NCI-H1092 treated with DMSO at 0.1 percent for 48 hours (cell line): ENCODE measurements at places on chromosomes 6 and 20.

- DNase-seq = no peak
These were observed 17.5 kb downstream of the COL11A2 start for GRCh38 chr6:33174784-33175183.

- DNase-seq = no peak
These were observed 39.9 kb downstream of the RCAN2 start for GRCh38 chr6:46451343-46451742.

DNA sequence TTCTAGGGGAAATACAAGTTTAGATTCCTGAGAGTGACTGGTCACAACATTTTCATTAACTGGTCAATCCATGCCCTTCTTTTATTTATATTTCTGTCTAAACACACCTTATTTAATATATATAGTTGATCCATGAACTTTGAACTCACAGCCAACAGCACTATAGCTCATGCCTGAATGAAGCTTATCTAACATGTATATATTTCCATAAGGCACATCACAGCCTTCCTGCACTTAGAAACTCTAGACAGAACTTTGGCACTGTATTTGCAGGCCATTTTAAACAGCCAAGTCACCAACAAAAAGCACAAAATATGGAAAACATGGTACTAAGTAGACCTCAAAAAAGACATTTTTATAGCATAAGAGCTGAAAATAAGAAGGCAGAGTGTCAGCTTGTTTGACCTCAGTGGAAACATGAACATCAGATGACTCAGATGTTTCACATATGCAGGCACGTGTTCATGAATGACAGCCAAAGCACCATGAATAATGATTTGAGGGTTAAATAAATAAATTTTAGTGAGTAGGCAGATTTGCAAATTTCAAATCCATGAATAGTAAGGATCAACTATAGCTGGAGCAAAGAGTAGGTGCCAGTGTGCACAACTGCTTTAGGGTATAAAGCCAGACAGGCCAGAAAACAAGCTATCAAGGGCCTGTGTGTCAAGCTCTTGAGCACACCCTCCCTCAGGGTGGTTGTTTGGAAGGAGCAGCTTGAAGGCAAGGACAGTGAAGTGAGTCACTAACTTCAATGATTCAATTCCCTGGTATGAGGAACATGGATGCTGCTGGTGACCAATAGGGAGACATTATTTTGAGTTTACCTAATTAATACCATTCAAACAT lies 88.9 kb upstream of the NT5E start:
- DNase-seq = no peak

DNA sequence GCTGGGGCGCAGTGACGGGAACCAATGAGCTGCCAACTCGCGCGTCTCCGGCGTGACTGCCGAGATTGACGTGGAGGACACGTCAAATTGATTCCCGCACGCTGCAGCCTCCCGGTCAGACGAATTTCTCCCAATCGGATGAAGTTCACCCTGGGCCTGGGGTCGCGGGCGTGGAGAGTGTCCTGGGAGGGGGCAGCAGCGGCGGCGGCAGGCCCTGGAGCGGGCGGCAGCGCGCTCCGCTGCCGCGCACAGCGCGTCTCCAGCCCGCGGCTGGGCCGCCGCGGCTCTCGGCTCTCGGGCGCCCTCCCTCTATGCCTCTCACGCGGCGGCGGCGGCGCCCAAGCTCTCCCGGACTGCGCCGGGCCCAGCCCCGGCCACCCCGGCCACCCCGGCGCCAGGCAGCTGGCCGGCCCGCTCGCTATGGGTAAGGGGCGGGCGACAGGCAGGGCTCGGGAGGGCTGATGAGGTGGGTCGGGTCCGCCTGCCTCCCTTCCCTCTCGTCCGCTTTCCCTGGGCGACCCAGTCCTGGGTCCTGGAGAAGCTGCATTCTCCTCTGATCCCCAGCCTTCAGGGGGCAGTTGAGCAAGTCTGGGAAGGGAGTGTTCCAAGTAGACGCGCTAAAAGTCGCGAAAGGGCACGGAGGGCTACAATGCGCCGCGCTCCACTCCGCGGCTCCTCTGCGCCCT lies at the start of gene PAX1:
Gene PAX1, plus strand, starts transcription at position 90 of the 686 bp plus-strand sequence. Its CDS starts 49 bp downstream, at position 139.
- DNase-seq = no peak

- DNase-seq = no peak
These were observed 593 bp upstream of the GSTA3 start for GRCh38 chr6:52910091-52910490.

GRCh38 chr6:169684056-169684455 lies 17.8 kb downstream of the WDR27 start:
- no peak for DNase-seq

GRCh38 chr6:90905351-90905750 lies 318.5 kb upstream of the MAP3K7 start:
- DNase-seq = no peak

DNA sequence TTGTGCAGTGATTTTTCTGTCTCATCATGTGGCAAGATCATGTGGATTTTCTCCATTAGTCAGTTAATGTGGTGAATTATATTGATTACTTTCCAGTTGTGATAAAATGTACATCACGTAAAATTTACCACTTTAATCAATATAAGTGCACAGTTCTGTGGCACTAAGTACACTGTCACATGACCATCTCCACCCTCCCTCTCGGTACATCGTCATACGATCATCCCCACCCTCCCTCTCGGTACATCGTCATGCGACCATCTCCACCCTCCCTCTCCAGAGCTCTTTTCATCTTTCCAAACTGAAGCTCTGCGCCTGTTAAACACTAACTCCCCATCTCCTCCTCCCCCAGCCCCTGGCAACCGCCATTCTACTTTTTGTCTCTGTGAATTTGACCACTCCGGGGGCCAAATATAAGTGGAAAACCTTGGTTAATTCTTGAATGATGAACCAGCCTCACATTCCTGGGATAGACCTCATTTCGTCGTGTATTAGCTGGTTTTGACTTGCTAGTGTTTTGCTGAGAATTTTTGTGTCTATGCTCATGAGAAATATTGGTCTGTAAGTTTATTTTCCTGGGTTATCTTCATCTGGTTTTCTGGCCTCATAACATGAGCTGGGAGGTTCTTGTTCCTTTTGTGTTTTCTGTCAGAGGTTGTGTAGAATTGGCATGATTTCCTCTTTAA lies 10.8 kb downstream of the NTSR1 start:
- no peak for DNase-seq

GRCh38 chr6:98044151-98044561 lies 761.1 kb upstream of the MMS22L start:
- DNase-seq = no peak

DNA sequence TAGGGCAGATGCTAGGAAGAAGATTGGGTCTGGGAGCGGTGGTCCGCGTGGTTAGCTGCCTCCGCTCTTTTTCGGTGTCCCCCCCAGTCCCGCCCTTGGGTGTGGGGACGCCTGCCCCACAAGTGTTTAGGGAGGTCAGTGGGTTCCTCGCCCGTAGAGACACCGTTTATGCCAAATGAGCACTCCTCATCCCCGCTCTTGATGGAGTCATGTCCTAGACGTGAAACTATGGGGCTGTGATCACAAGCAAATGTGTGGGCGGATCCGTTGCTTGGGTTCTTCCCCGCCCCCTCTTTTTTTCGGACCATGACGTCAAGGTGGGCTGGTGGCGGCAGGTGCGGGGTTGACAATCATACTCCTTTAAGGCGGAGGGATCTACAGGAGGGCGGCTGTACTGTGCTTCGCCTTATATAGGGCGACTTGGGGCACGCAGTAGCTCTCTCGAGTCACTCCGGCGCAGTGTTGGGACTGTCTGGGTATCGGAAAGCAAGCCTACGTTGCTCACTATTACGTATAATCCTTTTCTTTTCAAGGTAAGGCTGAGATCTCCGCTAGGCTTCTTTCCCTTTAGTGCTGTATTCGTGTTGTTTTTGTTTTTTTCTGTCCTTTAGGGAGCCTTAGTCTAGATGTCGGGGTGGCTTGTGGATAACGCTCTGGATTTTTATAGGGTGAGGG lies at the start of gene HSP90AB1:
Gene HSP90AB1, plus strand, starts transcription at position 439 of the 675 bp plus-strand sequence. CDS start 1,529 bp downstream, outside the sequence.
- peak; percentile 98 for DNase-seq

DNA sequence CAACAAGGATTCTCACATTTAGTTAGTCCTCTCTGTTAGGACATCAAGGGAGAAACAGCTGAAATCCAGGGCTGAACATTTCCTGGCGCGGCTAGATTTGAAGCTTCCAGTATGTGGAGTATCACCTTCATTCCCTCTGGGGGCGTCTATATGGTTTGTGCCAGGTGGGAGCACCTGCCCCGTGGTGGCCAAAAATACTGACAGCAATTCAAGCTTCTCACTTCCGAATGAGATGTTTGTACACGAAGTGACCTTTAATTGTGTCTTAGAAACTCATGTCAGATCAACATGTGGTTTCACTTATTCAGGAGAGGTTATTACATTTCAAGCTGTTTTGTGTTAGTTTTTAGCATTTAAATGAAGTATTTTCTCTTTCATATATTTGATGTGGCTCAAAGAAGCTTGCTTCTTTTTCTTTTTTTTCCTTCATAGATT lies 67.3 kb upstream of the ZNF217 start:
- no peak for DNase-seq

GRCh38 chr6:170223718-170224693 lies 66.9 kb downstream of the DLL1 start:
- no peak for DNase-seq

DNA sequence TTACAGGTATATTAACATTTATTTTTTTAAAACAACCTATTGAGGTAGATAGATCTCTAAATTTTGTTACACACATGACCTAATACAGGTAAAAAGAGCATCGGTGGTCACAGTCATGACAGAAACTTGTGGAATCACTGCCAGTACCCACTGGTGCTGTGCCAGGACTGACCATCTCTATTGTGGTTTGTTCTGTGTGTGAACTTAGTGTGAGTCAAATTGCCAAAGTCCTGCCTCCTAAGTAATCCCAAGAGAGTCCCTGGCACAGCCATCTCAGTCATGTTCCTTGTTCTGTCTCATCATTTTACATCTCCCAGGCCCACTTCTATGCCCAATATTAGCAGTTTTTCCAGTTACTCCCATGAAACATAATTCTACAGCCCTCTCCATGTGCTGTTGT lies 21.4 kb downstream of the GSTA2 start:
- no peak for DNase-seq

DNA sequence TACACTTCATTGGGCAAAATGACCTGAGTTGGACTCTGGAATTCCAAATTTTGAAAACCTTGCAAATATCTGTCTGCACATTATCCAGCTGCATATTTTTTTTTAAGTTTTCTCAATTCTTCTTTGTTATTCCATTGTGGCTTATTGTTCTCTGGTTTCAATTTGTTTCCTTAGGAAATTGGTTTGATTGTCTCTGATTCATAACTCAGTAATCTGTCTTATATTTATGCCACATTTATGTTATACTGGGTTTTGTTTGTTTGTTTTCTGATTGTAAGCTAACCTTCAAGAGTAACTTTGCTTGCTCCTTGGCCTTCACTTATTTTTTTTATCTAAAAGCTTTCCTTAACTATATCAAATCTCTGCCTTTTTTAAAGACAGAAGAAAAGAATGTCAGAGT lies 193.3 kb upstream of the PLCB4 start:
- DNase-seq = no peak

- no peak for DNase-seq
These were observed 7.6 kb upstream of the ADIG start for GRCh38 chr20:38573413-38573812.

GRCh38 chr20:1872459-1873097 lies 22.6 kb upstream of the SIRPA start:
- DNase-seq = no peak

GRCh38 chr20:43832096-43832816 lies 82.4 kb upstream of the TOX2 start:
- no peak for DNase-seq

- no peak for DNase-seq
These were observed 9.3 kb downstream of the SLC9A8 start for GRCh38 chr20:49821870-49822331.

DNA sequence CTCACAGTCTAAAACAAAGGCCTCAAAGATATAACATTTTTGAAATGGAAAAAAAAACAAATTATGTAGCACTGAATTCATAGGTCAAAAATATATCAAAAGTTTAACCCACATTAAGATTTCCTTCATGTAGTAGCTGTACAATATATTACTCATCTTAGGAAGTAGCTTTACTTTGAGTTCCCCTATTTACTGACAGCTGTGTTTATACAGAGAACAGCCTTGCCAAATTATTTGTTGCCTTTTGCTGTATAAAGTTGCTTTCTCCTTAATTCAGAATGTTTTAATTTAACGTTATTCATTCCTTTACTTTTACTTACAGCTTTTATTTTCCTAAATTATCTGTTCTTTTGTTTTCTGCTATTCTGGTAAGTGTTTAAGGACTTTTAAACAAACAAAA lies 181.0 kb downstream of the COL12A1 start:
- no peak for DNase-seq

GRCh38 chr6:159606786-159607185 lies 86.3 kb downstream of the SOD2 start:
- no peak for DNase-seq

DNA sequence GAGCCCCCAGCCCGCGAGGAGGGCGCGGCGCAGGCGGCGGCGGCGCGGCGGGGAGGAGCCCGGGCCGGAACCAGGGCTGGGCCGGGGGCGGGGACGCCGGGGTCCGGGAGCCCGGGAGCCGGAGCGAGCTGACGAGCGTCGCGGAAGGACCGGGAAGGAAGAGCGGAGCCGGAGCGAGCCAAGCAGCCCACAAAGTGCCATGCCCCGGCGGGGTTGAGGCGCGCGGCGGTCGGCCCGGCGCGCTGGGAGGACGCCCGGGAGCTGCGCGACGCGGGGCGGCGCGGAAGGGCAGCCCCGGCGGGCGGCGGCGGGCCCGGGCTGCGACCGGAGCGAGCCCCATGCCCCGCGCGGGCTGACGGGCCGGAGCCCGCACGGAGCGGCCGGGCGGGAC lies 289 bp downstream of the FOXP4 start:
- no peak for DNase-seq

GRCh38 chr20:43681468-43681942 lies 14.6 kb downstream of the MYBL2 start:
- peak; percentile 74 for DNase-seq

DNA sequence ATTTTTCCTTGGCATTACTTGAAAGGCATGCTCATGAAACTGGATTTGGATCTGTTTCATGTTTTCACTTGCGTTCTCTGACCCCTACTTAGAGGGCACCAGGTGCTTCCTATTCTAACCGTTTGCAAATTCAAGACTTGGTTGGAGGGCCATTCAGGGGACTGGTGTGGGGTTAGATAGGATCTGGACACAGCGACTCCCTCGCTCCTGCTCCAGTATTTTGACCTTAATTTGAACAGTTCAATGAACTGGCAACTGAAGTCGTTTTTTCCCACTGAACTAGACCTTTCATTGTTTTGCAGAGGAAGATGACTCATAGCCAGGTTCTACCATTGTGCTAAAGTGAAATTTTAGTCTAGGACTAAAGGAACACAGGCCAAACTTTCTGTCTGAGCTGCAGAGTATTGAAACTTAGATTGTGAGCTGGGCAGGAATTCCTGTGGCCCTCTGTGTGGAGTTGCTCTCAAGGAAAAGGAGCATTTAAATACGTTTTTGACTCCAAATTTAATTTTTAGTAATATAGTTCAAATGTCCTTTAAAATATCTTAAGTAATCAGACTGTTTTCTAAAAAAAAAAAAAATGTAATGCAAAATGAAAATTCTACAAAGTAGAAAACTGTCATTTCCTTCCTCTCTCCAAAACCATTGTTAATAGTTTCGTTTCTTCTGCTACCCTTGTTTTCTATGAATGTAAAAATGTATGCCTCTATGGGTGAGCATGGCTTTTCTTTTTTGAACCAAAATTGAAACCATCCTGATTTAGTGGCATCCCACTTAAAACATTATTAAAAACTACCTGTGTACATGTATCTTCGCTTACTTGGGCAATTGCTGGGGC lies 64.8 kb downstream of the UTRN start:
- DNase-seq = no peak

- DNase-seq = no peak
These were observed 440.1 kb downstream of the EPHA7 start for GRCh38 chr6:92979281-92979680.

GRCh38 chr20:39897781-39898466 lies 791.1 kb downstream of the MAFB start:
- no peak for DNase-seq

- DNase-seq = no peak
These were observed 335.5 kb downstream of the GJA1 start for GRCh38 chr6:121770943-121771342.
